Vagina (tissue), 2 donors: ENCODE measurements at places on chromosomes 3 and 15.

- DNase-seq, result no peak
Measured at GRCh38 chr3:79845546-79845945, 77.7 kb upstream of the ROBO1 start.

- no peak for DNase-seq
Measured at GRCh38 chr15:75841626-75842025, 1.6 kb upstream of the UBE2Q2 start.

- DNase-seq, result peak; percentile 85
Measured at GRCh38 chr3:42387802-42388651, 22.4 kb downstream of the LYZL4 start.

DNA sequence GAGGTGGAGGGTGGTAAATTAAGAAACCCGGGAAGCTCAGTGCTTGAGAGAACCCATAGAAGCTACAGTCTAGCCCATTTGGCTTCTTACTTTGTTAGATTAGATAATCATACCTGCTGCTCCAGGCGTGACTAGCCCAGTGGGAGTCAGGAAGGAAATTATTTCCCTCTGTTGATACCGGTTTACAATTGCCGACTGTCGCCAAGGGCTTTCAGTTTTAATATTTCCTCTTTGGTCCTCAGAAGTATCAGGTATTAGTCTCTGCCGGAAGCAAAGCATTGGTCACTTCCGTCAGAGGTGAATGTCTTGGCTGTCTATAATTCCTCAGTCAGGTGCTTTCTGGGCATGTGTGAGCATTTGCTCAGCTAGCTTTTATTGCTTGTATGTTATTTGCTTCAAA is 75.2 kb downstream of the LPP start:
- DNase-seq, result no peak

- no peak for DNase-seq
Measured at GRCh38 chr3:148990236-148990635, 1.1 kb upstream of the GYG1 start.

- DNase-seq, result no peak
Measured at GRCh38 chr3:100776097-100776729, 66.9 kb downstream of the TFG start.

GRCh38 chr15:58431221-58432149 is at the start of gene LIPC:
Gene LIPC, plus strand, starts transcription at chr15:58431991. Its CDS starts 42 bp downstream, at chr15:58432033.
- peak; percentile 44 for DNase-seq

DNA sequence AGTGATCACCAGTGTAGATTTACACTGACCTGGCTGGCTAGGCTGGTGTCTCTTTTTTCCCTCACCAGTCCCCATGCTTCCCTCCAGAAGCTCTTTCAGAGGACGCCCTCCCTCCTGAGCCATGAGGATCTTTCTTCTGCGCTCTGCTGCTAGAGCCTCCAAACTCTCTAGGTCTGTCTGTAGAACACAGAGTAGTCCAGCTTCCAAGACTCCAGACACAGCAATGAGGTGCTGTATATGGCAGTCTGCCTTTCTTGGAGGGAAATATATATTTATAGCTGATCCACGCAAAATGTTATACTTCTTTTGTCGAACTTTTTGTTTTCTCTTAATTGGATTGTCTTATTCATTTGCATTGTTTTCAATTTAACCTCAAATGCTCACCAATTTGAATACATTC is 1121.8 kb downstream of the ROBO2 start:
- DNase-seq, result no peak

- DNase-seq, result no peak
Measured at GRCh38 chr15:90022345-90022744, 21.2 kb downstream of the ZNF710 start.

DNA sequence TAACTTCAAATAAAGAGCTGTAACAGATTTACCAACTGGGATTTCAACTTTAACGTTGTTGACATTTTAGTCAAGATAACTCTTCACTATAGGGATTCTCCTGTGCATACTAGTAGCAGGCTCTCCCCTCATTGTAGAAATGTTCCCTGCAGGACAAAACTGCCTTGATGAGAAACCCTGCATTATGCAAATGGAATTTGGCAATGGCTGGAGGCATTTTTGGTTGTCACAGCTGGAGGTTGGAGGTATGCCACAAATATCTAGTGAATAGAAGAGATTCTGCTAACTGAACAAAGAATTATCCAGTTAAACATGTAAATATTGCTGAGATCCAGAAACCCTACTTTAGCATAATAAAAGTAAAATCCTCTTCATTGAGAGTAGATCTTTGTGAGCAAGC is 928.8 kb upstream of the ALCAM start:
- no peak for DNase-seq

GRCh38 chr3:72617424-72618024 is 230.7 kb downstream of the SHQ1 start:
- DNase-seq, result no peak

DNA sequence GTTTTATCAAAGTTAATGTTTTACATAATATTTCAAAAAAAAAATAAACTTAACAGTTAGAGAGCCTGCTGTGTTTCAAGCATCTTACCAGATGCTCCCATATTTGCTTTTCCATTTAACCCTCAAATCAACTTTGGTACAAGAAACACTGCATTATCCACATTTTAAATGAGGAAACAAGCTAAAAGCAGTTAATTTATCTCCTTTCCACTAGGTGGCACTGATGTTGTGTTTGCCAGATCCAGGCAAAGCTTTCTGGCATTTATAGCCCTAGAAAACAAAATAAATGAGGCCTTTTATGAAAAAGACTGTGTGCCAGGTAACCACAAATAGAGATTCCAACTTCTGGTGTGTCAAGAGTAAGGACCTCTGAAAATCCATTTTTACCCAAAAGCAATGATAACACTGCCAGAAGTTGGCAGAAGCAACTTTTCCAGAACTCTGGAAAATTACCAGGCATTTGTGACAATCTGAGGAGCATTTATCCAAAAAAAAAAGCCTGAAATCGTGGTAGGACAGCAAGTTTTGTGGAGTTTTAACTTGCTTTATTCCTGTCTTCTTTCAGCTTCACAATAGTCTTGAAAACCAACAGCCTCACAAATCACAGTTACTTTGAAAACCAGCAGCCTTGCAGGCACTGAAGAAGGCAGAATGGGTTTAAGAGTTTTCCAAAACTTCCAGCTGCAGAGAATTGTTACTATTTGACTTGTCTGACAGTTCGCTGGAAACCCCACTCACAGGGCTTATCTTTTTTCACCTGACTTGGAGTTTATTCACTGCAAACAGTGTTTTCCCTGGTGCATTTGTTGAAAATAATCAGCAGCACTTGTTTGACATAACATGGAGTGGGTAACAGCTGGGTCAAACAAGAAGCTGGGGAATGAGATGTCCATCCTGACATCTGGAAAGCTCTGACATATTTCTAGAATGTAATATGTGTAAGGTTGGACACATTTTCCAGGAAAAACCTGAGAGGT is 9.2 kb downstream of the FAM162A start:
- DNase-seq, result no peak

DNA sequence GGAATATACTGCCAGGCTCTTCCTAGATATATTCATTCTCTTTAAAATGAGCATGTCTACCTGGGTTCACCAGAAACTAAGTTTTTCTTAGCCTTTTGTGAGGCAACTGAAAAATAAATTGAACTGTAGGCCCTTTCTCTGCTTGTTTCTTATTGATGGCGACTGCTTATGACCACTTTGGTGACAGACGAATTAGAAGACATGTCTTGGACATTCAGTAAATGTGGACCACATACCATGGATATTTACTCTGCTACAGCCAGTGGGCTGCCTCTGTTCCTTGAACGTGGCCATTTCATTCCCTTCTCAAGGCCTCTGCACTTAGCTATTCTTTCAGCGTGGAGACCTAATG is 603 bp upstream of the SELENOK start:
- DNase-seq, result no peak

- no peak for DNase-seq
Measured at GRCh38 chr3:149744151-149744550, 8.1 kb downstream of the COMMD2 start.

DNA sequence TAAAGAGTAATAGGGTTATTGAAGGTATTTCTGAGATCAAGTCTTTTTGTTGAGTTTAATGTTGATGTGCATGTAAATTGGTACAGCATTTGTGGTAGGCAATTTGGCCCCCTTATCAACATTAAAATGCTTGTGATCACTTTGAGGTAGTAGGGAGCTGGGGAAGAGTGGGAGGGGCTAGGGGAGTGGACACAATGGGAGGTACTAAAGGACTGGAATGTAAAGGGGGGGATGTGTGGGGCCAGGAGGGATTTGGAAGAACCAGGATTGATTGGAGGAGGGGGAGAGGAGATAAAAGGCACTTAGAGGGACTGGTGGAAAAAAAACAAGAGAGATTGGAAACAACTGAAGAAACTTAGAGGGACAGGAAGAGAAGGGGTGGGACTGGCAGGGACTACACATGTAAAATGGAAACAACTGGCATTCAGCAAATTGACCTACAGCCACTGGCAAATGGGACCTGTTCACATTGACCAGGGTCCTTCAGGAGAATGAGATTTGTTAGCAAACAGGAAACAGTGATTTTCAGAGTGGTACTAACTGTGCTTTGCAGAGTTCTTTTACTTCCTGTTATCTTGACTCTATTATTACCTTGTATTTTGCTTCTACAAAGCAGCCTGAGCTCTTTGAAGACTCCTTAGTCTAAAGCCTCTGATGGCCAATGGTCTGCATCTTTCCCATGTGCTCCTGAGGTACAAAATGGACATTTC is 47.8 kb upstream of the ZBTB38 start:
- no peak for DNase-seq

DNA sequence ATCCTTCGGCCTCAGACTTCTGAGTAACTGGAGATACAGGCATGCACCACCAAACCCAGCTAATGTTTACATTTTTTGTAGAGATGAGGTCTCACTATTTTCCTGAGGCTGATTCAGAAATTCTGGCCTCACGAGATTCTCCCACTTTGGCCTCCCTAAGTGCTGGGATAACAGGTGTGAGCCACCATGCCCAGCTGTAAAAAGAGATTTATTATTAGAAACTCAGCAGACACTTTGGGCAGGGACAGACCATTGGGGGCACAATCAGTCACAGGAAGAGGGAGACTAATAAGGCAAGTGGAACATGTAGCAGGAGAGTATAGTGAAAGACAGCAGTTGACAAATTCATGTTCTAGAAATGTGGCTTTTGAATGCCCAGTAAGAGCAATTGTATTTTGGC is 249.2 kb downstream of the CBLB start:
- no peak for DNase-seq

DNA sequence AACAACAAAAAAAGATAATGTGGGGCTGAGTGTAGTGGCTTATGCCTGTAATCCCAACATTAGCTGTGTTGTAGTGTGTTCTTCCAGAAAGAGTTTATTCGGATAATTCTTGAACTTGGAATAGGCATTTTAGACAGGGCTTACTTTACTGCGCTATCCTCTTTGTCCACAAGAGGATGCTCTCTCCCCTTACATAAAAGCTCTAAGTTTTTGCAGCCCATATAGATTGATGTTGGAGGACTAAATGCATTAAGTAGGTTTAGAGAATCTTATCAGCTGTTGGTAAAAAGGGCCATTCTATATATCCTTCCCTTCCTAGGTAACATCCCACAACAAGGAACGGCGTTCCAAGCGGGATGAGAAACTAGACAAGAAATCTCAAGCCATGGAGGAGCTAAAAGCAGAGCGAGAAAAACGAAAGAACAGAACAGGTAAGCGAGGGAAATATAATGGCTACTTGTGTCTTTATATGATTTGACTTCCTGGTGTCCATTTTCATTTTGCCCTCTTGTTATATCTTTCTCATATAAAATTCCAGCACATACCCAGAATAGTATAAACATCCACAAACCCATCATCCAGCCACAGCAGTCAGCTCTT is 27.8 kb upstream of the ITPKA start:
- no peak for DNase-seq

- no peak for DNase-seq
Measured at GRCh38 chr3:147269907-147270306, 136.4 kb downstream of the ZIC4 start.

DNA sequence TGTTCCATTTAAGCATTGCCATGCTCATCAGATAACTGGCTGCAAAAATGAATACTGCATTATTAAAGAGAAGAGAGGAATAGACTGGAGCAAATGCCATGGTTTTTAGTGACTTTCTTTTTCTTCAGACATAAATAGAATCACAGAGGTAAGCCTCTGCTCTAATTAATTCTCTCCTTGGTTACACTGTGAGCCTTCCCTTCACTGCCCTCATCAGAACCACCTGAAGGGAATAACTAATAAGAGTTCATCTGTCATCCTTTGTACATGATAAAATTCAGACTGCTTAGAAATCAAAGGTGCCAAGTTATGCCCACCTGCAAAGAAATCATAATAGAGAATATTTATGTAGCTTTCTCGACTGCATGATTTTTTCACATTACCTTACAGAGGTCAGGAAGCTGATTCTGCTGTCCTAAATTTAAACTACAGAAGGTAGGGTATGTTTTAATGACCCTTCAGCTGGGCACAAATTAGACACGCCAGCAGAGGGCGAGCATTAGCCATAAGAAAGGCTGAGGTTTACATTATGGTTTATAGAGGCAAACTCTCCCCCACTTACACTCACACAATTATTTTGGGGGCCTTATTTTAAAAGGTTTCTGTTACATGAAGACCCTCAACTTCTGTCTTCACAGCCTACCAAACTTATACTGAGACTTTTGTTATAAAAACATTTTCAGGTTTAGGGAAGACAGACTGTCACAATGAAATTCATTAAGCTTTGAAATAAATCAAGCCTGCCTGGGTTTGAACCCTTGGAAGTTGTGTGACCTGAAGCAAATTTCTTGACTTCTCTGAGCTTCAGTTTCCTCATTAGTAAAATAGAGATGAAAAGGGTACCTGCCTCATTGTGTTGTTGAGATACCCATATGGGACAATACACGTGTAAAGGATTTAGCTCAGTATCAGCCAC is 15.3 kb upstream of the UNC13C start:
- no peak for DNase-seq

DNA sequence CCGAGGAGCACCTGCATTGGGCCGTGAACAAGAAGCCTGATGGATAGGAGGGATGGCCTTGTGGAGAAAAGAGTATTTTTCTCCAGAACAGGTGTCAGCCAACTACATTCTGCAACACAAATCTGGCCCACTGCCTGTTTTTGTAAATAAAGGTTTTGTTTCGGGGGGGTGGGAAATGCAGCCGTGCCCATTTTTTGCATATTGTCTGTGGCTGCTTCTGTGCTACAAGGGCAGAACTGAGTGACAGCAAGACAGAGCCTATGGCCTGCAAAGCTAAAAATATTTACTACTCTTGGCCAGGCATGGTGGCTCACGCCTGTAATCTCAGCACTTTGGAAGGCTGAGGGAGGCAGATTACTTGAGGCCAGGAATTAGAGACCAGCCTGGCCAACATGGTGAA is 95.9 kb upstream of the AKAP13 start:
- no peak for DNase-seq

GRCh38 chr3:8562081-8562595 is 60.5 kb downstream of the LMCD1 start:
- DNase-seq, result no peak
